ENCODE measurements at places on chromosomes 11 and 22. TPM values are rescaled to one million over a fixed set of nuclear protein-coding genes. Genes with fewer than 3 reads are reported as not detected.

The APOA4 gene
- polyA plus RNA-seq: 0.80 TPM

The PHF21B gene
- polyA plus RNA-seq: 1.1 TPM

The LDHAL6A gene
- 0.47 TPM for polyA plus RNA-seq

The P2RX6 gene
- 1.6 TPM for polyA plus RNA-seq

The ANO9 gene
- polyA plus RNA-seq: 11.3 TPM

The F2 gene
- polyA plus RNA-seq: not detected

The LRRC4C gene
- polyA plus RNA-seq: 0.26 TPM

The KCTD14 gene
- polyA plus RNA-seq: 14.8 TPM

The SCARF2 gene
- polyA plus RNA-seq: 5.0 TPM

The NPAS4 gene
- polyA plus RNA-seq: not detected

The MGAT3 gene
- 2.7 TPM for polyA plus RNA-seq

The VPS26B gene
- polyA plus RNA-seq: 20.5 TPM

The OR5AK2 gene
- not detected for polyA plus RNA-seq

The ILK gene
- 149 TPM for polyA plus RNA-seq

The MS4A15 gene
- not detected for polyA plus RNA-seq

The EHBP1L1 gene
- polyA plus RNA-seq: 20.5 TPM

Data from kidney (tissue), 22 donors.